ENCODE measurements at places on chromosomes 2 and 18. TPM values are rescaled to one million over a fixed set of nuclear protein-coding genes. Genes with fewer than 3 reads are reported as not detected.

DNA sequence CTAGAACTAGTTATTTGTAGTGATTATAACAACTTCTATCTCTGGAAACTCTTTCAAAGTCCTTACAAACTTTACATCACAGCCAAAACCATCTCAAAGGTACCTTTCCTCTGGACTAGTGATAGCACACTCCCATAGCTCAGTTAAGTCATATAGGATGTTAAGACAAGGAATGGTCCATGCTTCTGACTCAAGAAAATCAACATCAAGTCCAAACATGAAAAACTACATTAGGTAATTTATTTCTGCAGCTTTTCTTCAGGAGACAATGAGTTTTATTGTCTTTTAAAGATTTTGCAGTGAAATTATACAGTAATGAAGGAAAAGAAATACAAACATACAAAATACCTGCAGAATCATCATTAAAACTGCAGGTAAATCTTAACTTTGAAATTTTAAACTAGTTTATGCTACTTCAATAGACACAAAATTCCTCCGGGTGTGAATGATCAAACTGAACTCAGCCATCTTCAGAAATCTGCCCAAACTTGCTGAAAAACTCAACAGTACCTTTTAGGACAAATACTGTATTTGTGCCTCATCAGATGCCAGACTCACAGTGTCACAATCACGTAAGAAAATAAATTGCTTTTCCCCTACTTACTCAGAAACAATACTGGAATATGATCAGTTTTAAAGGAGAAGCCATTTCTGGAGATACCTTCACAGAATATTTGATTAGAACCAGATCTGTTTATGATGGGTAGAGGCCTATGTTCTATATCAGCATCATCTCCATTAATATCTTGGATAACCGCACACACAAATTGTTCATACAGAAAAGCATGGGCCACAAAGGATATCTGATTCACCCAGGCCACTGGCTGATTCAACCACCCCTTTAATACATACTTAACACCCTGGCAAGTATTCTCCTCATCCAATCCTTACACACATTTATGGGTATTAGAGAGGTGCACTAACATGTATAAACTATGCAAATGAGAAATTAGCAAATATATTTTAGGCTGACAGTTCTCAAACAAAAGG lies 2.6 kb downstream of the TMEM131 start:
- no peak for DNase-seq

DNA sequence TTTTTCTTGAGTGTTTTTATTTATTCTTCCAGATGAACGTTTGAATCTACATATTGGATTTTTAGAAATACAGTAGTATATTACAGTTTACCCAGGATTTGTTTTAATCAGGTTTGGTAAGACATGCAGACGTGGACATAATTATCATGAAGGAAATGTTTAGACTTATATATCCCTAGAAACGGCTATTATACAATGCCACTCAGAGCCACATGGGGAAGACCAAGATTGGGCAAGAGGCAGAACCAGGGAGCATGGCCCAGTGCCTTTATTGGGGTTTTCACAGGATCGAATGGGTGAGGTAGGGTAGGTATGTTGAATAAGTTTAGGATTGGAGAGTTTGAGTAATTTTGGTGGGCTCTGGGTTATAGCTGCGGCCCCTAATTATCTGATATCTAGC lies 212.2 kb downstream of the CAMKMT start:
- DNase-seq, result no peak

GRCh38 chr18:6249170-6249569 lies 165.5 kb downstream of the L3MBTL4 start:
- no peak for DNase-seq

DNA sequence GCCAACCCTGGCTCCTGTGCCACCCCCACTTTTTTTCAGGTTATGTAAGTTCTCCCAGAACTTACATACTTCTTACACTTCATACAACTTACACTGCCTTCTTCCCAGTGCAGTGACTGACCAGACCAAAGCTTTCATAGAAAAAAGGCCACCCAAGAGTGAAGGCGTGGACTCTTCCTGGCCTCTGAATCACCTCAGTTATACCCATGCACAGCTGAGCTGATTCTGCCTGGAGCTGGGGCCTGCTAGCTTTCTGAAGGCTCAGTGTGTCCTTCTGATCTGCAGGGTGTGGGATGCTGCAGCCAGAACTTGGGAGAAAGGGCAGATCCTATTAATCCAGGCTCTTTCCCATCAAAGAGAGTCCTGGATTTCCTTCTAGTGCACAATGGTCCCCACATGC lies 216.1 kb downstream of the TTC32 start:
- DNase-seq, result no peak

DNA sequence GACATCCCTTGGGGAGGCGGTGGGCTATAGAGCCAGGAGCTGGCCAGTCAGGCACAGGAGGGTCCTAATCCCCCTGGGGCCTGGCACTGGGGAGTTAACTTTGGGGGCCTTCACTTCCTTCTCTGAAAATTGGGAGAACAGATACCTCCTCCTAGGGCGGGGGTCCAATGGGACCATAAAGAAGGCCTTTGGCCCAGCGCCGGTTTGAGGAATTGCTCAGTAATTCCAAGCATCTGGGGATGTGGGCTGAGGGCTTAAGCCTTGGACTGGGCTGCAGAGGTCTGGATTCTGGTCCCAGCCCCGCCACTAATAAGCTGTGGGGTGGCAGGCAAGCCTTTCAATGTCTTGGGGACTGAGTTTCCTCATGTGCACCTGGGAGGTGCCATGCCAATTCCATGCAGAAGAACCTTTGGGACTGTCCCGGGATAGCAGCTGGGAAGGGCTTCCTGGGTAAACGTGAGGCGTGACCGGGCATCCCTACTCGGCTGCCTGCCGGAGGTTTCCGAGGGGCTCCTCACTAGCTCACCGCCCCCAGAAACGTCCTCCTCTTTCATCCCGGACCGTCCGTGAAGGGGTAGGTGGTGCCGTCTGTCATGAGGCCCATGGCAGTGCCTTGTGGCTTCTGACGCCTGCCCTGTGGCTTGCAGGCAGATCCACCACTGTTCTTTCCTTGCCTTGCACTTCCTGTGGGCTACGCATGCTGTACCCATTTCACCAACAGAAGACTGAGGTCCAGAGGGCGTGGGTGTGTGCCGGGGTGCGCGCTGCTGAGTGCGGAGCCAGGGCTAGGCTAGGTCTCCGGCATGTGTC lies 67.4 kb upstream of the HPCAL1 start:
- no peak for DNase-seq

Gene EDAR
- total RNA-seq, result not detected
